ENCODE measurements at places on chromosomes 2 and 18.

- H3K27me3 ChIP-seq: no peaks in the 10 kb centered on the region
- H3K4me1 ChIP-seq: no peaks in the 10 kb centered on the region
- no peak overlapping the region for H3K27ac ChIP-seq
- H3K36me3 ChIP-seq: no peaks in the 10 kb centered on the region
Observed at GRCh38 chr18:5532066-5532465, 11.7 kb downstream of the EPB41L3 start.

DNA sequence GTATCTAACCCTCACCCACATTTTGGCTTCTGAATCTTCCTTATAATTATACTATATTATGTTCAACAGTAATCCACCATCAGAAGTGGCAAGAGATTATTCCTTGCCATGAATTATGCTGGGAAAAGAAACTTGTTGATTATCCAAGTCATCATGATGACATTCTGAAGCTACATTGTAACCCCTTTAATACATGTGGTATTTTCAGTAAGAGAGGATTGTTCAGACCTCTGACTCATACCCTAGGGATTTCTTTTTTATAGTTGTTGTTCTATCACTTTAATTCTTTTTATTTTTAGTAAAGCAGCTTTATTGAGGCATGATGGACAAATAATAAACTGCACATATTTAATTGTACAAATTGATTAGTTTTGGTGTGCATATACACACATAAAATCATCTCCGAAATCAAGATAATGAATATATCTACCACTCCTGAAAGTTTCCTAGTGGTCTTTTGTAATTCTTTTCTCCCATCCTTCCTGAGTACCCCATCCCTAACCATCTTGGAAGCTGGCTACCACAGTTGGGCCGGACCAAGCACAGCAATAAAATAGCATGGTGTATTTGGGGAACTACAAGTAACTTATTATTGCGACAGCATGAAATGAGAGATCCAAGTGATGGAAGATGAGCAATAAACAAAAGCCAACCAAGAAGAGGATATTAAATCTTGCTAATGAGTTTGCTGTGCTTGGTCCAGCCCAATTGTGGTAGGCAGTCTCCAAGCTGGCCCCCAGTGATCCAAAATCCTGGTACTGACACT, 159.9 kb downstream of the BARD1 start:
- H3K36me3 ChIP-seq: no peaks in the 10 kb centered on the region
- H3K27ac ChIP-seq: no peak overlapping the region
- no peaks in the 10 kb centered on the region for H3K4me1 ChIP-seq
- no peak for DNase-seq

DNA sequence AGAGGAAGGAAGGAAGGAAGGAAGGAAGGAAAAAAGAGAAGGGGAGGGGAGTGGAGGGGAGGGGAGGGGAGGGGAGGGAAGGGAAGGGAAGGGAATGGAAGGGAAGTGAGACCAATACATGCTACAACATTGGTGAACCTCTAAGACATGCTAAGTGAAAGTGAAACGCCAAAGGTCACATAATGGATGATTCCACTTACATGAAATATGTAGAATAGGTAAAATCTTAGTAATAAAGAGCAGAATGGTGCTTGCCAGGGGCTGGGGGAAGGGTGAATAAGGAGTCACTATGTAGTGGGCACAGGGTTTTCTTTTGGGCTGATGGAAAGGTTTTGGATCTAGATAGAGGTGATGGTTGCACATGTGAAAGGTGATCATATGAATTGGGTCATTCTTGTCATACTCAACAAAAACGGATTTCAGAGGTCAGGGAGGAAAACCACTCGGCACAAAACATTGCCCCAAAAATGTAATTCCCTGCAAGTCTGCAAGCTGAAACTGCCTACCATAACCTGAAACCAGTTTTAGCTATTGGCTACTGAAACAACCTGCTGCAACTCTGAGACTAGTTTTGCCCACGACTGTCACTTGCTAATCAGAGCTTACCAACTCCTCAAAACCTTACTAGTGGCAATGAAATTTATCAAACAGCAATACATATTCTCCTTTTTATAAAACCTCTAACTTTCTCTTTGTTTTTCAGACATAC, 59.2 kb downstream of the CCDC141 start:
- DNase-seq: no peak
- H3K4me1 ChIP-seq: no peaks in the 10 kb centered on the region
- no peaks in the 10 kb centered on the region for H3K36me3 ChIP-seq
- H3K4me3 ChIP-seq: no peak overlapping the region
- no peaks in the 10 kb centered on the region for H3K27me3 ChIP-seq

GRCh38 chr2:215712871-215713790, 277.3 kb upstream of the FN1 start:
- DNase-seq: no peak
- H3K4me3 ChIP-seq: no peak overlapping the region
- H3K27ac ChIP-seq: no peak overlapping the region
- no peaks in the 10 kb centered on the region for H3K4me1 ChIP-seq
- no peaks in the 10 kb centered on the region for H3K27me3 ChIP-seq
